ENCODE measurements at places on chromosomes 13 and 19.
A peak's percentile ranks its signal among the peaks of the same experiment; 100 is the strongest.

DNA sequence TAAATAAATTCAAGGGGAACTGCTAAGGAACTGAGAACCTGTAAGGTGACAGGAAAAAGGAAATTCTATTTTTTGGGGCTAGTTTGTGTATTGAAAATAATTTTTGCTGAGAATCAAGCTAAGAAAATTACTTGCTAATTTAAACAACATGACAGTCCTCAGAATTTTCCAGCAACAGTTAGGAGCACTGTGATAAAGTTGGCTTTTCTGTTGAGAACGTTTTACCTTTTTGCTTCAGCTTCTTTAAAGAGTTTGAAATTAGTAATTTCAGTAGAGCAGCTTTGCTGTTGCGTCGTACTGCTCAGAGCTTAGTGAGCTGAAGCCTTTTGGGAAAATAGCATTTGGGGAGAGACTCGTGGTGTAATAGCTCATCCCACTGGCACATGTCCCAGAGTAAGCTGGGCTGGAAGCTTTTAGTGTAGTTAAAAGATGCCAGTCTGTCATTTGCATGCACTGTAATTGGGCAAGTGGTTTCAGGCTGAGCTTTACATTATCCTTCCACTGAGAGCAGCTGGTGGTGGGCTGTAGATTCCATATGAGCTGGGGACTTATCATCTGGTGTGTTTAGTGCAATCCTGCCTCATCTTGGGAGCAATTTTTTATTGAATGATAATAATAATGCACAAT lies 69.8 kb downstream of the LRCH1 start:
- H3K4me3 ChIP-seq = no peak overlapping the region
- H3K27ac ChIP-seq = peak overlapping the region; percentile 1
- no peaks in the 10 kb centered on the region for H3K36me3 ChIP-seq
- H3K27me3 ChIP-seq = no peaks in the 10 kb centered on the region

- no peaks in the 10 kb centered on the region for H3K27me3 ChIP-seq
- DNase-seq = no peak
- H3K36me3 ChIP-seq = no peaks in the 10 kb centered on the region
These were observed 55.6 kb upstream of the ALOX5AP start for GRCh38 chr13:30679483-30680330.

GRCh38 chr13:77235456-77236022 lies 91.4 kb downstream of the MYCBP2 start:
- H3K27ac ChIP-seq = no peak overlapping the region
- peaks cover 30% of the 10 kb centered on the region for H3K36me3 ChIP-seq
- DNase-seq = no peak
- H3K4me3 ChIP-seq = no peak overlapping the region
- H3K27me3 ChIP-seq = no peaks in the 10 kb centered on the region

DNA sequence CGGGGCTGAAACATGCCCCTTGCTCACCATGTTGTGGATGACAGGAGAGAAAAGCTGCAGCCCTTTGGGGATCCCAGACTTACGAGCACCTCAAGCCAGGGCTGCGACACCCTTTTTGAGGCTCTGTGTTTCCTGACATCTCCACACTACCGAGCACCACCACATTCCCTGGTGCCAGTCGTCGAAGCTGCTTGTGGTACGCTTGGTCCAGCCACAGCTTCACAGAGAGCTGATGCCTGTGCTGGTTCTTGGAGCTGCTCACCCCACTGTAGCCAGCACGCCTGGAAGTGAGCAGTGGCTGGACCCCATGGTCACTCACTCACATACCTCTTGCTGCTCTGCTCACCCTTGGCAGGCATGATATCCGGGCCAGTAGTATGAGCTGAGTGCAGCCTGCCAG lies 367.5 kb downstream of the SLITRK6 start:
- H3K4me1 ChIP-seq = no peaks in the 10 kb centered on the region
- DNase-seq = no peak
- no peak overlapping the region for H3K27ac ChIP-seq
- H3K4me3 ChIP-seq = no peak overlapping the region
- H3K36me3 ChIP-seq = no peaks in the 10 kb centered on the region

GRCh38 chr13:21435687-21436151 lies 23.4 kb downstream of the ZDHHC20 start:
- H3K27ac ChIP-seq = no peak overlapping the region
- H3K36me3 ChIP-seq = no peaks in the 10 kb centered on the region
- peaks cover 10% of the 10 kb centered on the region for H3K4me1 ChIP-seq

DNA sequence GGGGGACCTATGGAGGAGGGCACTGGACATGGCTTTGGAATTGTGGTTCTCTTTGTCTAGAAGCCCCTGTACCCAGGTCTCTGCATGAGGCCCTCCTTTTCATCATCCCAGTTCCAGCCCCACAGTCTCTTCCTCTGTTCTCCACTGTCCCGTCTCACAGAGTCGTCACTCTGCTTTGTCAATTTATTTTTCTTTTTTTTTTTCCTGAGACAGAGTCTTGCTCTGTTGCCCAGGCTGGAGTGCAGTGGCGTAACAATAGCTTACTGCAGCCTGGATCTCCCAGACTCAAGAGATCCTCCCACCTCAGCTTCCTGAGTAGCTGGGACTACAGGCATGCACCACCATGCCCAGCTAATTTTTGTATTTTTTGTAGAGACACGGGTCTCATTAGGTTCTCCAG lies 619 bp upstream of the EXOC3L2 start:
- no peaks in the 10 kb centered on the region for H3K27me3 ChIP-seq
- H3K36me3 ChIP-seq = no peaks in the 10 kb centered on the region
- no peak for DNase-seq
- H3K27ac ChIP-seq = no peak overlapping the region

GRCh38 chr13:85724546-85725432 lies 74.4 kb downstream of the SLITRK6 start:
- H3K27me3 ChIP-seq = no peaks in the 10 kb centered on the region
- no peaks in the 10 kb centered on the region for H3K4me1 ChIP-seq
- no peaks in the 10 kb centered on the region for H3K36me3 ChIP-seq
- H3K27ac ChIP-seq = no peak overlapping the region
- H3K4me3 ChIP-seq = no peak overlapping the region

- DNase-seq = no peak
- no peaks in the 10 kb centered on the region for H3K27me3 ChIP-seq
- no peak overlapping the region for H3K27ac ChIP-seq
These were observed 92.7 kb downstream of the FGF14 start for GRCh38 chr13:102309110-102309509.

DNA sequence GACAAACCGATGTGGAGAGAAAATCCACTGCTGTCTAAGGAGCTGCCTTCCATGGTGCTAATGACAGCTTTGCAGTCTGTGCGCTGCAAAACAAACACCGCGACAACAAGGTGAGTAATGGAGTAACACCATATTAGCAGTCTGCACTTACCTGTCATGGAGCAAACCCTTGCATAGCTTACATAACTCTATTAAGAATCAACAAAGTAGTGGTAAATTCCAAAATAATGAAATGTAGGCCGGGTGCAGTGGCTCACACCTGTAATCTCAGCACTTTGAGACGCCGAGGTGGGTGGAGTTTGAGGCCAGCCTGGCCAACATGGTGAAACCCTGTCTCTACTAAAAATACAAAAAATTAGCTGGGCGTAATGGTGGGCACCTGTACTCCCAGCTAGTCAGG lies 56.2 kb downstream of the PARP4 start:
- no peak overlapping the region for H3K4me3 ChIP-seq
- no peaks in the 10 kb centered on the region for H3K4me1 ChIP-seq
- no peaks in the 10 kb centered on the region for H3K27me3 ChIP-seq
- no peak overlapping the region for H3K27ac ChIP-seq

DNA sequence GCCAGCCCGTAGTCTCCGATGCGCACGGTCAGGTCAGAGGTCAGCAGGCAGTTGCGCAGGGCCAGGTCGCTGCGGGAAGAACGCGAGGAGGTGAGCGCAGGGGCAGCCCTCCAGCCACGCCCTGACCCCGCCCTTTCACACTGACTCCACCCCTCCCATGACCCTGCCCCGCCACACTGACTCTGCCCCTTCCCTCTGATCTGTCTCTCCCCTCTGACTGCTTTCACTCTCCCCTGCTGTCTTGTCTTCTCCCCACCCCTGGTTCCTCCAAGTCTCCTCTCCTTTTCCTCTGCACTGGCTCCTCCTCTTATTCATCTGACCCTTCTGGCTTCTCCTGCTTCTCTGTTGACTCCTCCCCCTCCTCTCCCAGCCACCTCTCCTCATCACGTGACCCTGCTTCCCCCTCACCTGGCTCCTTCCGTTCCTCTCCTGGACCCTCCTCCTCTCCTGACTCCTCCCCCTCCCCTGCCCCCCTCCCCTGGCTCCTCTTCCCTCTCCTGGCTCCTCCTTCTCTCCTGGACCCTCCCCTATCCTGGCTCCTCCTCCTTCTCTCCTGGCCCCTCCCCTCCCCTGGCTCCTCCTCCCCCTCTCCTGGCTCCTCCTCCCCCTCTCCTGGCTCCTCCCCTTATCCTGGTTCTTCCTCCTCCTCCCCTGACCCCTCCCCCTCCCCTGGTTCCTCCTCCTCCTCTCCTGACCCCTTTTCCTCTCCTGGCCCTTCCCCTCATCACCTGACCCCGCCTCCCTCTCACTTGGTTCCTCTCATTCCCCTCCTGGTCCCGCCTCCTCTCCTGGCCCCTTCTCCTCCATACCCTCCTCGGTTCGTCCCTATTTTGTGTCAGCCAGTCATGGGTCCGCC lies 9.9 kb downstream of the LMTK3 start:
- H3K27ac ChIP-seq = no peak overlapping the region
- no peak overlapping the region for H3K4me3 ChIP-seq
- DNase-seq = no peak
- no peaks in the 10 kb centered on the region for H3K27me3 ChIP-seq

DNA sequence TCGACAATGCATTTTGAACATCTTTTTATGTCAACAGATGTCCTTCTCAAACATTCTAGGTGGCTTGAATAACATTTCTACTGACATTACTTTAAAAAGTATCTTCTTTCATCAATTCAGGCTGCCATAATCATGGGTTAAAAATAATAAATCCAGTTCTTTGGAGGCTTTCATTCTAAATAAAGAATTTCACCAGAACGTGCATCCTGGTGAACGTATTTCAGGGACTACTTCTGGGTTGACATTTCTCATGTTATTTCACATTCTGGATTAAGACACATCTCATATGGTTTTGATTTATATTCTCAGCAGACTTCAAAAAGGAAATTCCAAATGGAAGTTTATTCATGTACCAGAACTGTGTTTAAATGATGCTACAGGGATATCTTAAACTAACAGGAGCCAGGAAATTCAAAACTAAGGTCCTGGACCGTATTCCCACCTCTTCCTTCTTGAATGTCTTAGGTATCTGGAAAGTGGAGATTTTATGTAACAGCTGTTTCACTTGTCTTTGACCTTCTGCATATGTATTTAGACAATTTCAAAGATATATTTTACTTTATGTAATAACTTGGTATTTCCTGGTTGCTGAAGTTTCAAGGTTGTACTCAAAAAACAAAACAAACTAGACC lies 107.2 kb downstream of the STARD13 start:
- no peak overlapping the region for H3K4me3 ChIP-seq
- no peaks in the 10 kb centered on the region for H3K36me3 ChIP-seq
- H3K27me3 ChIP-seq = no peaks in the 10 kb centered on the region
- no peak overlapping the region for H3K27ac ChIP-seq

DNA sequence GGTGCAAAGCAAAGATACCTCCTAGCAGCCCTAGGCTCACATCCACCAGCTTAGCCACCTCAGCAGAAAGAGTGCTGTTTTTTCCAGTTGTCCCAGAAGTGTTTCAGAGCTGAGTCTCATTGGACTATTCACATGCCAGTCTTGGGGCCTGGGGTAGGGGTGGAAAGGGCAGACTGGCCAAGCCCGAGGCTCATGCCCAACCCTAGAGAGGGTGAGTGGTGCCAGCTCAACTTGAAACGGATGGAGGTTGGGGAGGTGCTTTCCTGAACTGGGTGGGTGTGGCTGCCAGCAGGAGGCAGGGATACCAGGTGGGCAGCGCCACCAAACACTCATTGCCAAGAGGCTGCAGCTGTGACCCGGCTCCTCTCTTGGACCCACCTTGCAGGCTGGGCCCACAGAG lies 116.9 kb downstream of the DPF1 start:
- no peaks in the 10 kb centered on the region for H3K36me3 ChIP-seq
- no peaks in the 10 kb centered on the region for H3K27me3 ChIP-seq
- no peak for DNase-seq
- no peak overlapping the region for H3K27ac ChIP-seq
- no peak overlapping the region for H3K4me3 ChIP-seq

GRCh38 chr13:84655677-84656076 lies 773.4 kb upstream of the SLITRK1 start:
- no peaks in the 10 kb centered on the region for H3K27me3 ChIP-seq
- no peak for DNase-seq
- H3K4me1 ChIP-seq = no peaks in the 10 kb centered on the region
- H3K27ac ChIP-seq = no peak overlapping the region
- no peak overlapping the region for H3K4me3 ChIP-seq

GRCh38 chr13:26037302-26037701 lies 14.5 kb downstream of the SHISA2 start:
- H3K27me3 ChIP-seq = no peaks in the 10 kb centered on the region
- no peak overlapping the region for H3K4me3 ChIP-seq

DNA sequence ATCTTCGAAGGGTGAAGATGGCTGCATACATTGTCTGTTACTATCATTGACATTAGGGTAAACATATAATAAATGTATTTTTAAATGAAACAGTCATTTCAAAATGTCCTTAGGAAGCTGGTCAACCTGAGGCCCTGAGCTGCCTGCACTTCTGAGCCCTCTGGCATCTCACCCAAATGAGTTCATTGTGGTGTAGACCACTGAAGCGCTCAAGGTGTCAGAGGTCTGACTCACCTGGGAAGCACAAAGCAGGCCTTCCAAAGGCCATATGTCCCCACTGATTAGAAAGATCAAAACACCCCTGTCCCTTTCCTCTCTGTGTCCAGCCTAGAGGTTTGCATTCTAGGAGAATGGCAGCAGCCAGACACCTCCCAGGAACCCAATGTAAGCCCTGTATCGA lies 59.6 kb downstream of the COL4A2 start:
- DNase-seq = no peak
- H3K27me3 ChIP-seq = no peaks in the 10 kb centered on the region
- no peak overlapping the region for H3K27ac ChIP-seq
- H3K4me1 ChIP-seq = peaks cover 25% of the 10 kb centered on the region
- peaks cover 13% of the 10 kb centered on the region for H3K36me3 ChIP-seq

DNA sequence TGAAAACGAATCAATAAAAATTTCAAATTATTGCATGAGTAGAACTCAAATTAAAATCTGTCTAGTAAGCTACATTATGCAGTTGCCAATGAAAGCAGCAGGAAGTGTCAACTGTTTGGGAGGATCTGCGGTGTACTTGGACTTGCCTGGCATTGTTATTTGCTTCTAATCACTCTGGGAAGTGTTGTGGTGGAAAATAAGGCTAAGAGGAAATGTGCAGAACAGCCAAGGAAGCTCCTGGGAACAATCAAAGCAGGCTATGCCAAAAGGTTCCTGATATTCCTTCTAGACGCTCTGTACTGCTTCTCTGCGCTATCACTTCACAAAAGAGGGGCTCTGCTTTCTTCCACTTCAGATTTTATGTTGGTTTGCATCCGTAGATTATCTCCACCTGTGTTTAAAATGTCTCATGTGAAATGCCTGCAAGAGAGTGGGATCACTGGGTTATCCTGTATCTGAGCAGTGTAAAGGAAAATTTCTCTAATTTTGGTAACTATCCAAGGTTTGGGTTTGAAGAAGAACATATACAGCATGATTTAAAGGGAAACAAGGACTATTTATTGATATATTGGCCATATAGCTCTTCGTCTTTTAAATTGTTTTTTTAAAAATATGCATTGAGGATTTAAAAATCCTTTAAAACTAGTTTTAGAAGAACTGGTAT lies 182.7 kb upstream of the CSNK1A1L start:
- no peaks in the 10 kb centered on the region for H3K36me3 ChIP-seq
- no peaks in the 10 kb centered on the region for H3K27me3 ChIP-seq
- no peaks in the 10 kb centered on the region for H3K4me1 ChIP-seq
- no peak for DNase-seq
- H3K27ac ChIP-seq = no peak overlapping the region
- no peak overlapping the region for H3K4me3 ChIP-seq

- no peaks in the 10 kb centered on the region for H3K4me1 ChIP-seq
- DNase-seq = no peak
- H3K27me3 ChIP-seq = no peaks in the 10 kb centered on the region
- no peaks in the 10 kb centered on the region for H3K36me3 ChIP-seq
- H3K4me3 ChIP-seq = no peak overlapping the region
These were observed 1719.5 kb upstream of the MIR17HG start for GRCh38 chr13:89627996-89628395.

All from tibial nerve (tissue), 4 donors.